Fibroblast of skin of right quadriceps (primary cell): ENCODE measurements at places on chromosomes 2 and 18.

DNA sequence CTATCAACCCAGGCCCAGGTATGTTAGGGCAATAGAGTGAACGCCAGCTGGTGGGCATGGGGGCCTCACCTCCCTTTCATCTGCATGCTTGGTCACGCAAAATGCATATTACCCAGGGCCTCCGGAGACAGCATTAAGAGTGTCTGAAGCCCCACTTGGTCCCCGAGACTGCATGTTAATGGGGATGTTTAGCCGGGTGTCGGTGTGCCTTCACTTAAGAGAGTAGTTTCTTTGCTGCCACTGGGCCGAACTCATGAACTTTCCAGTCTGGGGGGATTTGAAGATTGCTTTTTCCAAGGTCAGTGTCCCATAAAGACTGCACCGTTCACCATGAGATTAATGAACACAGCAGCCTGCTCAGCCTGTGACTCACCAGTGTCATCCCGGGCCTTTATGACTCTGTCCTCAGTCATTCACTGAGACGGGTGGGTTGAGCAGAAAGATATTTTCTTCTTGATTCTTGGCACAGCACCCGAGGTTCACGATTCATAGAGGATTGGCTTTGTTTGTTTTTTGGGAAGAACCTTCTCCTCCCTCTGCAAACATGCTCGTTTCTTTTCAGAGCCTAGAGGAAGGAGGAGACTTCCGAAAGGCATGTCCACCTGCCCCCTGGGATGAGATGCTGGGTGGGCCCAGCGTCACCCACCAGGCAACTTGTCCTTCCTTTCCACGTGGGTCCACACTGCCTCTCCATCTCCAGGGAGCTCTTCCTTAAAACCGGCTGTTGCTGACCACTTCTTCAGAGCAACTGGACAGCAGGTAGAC is 199.1 kb downstream of the GLI2 start:
- DNase-seq: peak; percentile 95

DNA sequence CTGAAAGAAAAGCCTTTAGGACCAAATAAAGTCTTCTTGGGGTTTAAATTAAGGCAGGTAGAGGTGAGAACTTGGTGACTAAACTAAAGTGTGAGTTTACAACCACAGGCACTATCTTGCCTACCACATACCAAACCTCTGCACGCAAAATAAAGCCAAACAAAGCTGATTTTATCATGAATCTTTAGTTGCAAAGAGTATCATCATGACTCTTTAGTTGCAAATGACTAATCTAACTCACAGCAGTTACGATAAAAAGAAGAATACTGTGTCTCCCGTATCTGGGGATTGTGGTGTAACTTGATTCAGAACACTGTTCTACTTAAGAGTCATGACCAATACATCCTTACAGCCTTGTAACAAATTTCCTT is 11.2 kb downstream of the CFAP210 start:
- DNase-seq: no peak

GRCh38 chr18:49169037-49169521 is 218.3 kb upstream of the SMAD7 start:
- DNase-seq: no peak

GRCh38 chr2:196242131-196242620 is 70.8 kb upstream of the STK17B start:
- DNase-seq: peak; percentile 49

DNA sequence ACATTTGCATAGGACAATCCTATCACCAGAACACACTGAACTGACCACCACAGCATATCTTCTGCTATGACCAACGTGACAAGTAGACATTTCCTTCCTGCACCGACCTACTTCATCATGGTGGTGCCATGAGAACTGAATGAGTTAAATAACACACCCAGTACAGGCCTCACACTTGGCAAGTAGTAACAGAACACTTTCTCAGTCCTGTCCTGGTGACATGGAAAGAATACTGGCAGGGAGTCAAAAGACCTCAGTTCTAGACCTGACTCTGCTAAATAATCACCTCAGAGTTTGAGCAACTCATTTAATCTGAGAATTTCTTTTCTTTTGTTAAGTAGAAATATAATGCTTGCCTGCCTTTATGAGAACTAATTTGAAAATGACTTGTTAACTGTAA is 186.3 kb upstream of the SMAD7 start:
- DNase-seq: no peak

DNA sequence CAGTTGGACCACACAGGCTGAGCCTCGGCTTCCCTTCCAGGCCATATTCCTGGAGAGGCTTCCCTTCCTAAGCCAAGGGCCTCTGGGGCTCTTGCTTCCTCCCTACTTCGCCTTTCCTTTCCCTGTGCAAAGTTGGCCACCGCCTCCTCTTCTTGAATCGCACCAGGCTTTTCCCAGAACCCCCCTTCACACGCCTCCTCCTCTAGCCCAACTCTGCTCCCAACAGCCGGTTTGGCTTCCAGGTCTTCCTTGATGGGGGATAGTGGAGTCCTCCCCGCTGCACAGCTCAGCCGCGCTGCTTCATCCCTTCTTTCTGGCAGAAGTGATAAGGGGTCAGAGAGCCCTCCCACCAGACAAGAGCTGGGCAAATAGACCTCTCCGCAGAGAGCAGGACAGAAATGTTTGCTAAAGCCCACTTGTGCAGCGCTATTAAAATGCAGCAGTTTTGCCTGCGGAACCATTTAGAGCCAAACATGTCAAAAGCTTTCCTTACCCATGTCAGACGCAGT is 56.4 kb downstream of the SNORC start:
- DNase-seq: no peak

GRCh38 chr2:236417150-236417549 is 152.5 kb upstream of the ACKR3 start:
- DNase-seq: no peak

- no peak for DNase-seq
Measured at GRCh38 chr2:156001851-156002250, 330.7 kb downstream of the NR4A2 start.

DNA sequence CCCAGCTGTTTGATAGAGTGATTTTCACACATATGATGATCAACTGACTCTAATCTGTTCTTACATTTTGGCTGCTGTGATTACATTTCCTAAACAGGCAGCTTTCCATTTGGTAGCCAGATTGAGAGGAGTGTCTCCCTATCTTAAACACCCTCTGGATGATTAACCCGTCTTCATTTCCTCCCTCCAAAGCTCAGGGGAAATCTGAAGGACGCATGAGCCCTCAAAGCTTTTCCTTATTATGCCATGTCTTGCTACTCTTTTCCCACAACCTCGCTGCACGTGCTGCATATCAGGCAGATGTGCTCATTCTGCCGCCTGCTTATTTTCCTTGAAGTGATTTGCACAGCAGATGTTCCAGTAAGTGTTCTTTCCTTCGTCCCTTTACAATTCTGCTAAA is 837.4 kb downstream of the LRRTM4 start:
- DNase-seq: no peak

DNA sequence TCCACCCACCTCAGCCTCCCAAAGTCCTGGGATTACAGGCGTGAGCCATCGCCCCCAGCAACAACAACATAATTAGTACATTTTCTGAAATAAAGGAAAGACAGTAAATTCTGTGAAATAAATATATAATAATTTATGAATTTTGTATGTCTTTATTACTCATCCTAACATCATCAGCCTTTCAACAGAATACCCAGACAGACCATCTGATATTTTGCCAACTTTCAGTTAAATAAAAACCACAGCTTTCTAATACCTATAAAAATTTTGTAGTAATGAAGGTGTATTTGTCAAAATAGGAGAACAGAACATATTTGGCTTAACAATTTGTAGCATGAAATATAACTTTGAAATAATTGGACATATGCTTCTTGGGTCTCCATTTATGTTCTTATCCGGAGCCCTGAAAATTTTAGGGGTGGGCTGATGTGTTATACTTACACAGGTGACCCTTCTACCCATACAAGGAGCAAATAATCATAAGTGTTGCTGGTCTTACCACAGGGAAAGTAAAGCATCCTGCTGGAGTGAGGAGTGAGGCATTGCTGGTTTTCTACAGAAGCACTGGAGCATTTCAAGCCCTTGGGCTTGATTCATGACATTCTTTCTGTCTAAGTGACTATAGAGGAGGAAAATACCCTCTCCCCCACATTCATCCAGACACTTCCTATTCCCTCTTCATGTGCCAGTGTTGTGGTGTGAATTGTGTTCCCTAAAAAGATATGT is 99.3 kb downstream of the SPOPL start:
- DNase-seq: no peak

- no peak for DNase-seq
Measured at GRCh38 chr2:168662651-168663208, 139.7 kb upstream of the NOSTRIN start.

GRCh38 chr2:178846458-178846802 is 39.2 kb upstream of the TTN start:
- DNase-seq: no peak

DNA sequence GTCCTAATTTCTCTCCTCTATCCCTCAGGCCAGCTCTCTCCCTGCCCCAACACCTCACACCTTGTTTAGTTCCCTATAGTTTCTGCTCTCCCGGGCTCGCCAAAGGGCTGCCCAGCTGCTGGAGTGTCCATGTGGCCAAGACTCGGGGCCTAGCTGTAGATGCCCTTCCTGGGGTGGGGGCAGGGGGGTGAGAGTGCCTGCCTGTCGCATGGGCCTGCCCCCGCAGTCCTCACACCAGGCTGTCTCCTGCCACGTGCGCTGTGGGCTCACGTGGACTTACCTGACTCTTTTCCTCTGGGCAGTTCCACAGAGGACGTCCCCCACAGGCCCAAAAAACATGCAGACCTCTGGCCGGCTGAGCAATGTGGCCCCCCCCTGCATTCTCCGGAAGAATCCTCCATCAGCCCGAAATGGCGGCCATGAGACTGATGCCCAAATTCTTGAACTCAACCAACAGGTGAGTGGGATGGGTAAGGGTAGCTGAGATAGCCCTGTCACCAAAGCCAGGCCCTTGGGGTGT is 7.4 kb upstream of the TMEM214 start:
- DNase-seq: no peak

- peak; percentile 80 for DNase-seq
Measured at GRCh38 chr2:99729104-99730025, 239.5 kb upstream of the REV1 start.

DNA sequence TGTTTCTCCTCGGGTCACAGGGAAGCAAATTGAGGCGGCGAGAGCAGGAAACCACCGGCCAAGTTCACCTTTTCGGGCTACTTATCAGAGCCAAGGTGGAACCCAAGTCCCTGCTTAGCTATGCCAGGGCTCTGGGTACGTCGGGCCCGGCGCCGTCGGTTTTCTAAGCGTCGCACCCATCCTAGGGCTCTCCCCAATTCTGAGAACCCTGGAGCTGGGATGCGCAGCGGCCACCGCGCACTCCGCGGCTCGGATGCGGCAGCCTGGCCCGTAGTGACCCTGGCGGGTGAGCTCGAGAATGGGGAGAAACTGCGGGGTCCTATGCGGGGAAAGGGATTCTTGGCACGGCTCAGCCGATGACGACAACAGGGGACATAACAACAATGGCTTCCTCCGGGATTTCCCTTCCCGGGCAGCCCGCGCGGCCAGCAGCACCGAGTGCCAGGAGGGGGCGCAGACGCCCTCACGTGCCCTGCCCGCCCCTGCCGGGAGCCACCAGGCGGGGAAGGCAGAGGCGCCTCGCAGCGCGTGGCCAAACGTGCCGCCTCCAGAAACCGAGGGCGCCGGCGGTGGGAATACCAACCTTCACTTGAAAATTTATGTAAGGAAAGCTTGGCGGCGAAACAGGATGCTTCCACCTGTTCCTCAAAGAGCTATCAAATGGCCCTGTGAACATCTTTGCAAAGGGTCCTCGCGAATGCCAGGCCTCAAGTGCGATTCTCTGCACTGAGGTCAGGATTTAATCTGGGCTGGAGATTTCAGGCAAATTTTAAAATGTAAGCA is 2.1 kb upstream of the SLC30A3 start:
- peak; percentile 38 for DNase-seq

- DNase-seq: no peak
Measured at GRCh38 chr2:241047253-241048010, 49.0 kb downstream of the SNED1 start.

- DNase-seq: no peak
Measured at GRCh38 chr2:217631115-217631514, 371.7 kb downstream of the TNS1 start.

- peak; percentile 32 for DNase-seq
Measured at GRCh38 chr18:43751203-43751602, 473.9 kb upstream of the SYT4 start.

- DNase-seq: peak; percentile 86
Measured at GRCh38 chr18:2981212-2981728, 31.7 kb downstream of the LPIN2 start.

DNA sequence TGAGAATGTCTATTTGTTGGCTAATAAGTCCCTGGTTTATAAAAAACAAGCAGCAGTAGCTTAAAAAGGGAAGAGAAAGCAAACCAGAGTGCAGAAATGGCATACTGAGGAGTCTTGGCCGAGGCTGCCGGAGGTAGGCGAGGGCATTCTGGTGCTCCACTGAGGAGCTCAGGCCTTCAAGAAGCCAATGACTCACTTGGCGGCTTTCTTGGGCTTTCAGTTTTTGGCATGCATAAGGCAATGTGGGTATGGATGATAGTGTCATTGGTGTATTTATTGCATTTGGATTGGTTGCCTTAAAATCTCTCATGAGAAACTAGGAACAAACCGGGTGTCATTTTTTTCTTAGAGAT is 119.6 kb upstream of the ARL5A start:
- peak; percentile 5 for DNase-seq

- no peak for DNase-seq
Measured at GRCh38 chr2:84817239-84817655, 63.6 kb downstream of the TRABD2A start.

GRCh38 chr2:34337735-34338134 is 738.6 kb upstream of the FAM98A start:
- DNase-seq: no peak

DNA sequence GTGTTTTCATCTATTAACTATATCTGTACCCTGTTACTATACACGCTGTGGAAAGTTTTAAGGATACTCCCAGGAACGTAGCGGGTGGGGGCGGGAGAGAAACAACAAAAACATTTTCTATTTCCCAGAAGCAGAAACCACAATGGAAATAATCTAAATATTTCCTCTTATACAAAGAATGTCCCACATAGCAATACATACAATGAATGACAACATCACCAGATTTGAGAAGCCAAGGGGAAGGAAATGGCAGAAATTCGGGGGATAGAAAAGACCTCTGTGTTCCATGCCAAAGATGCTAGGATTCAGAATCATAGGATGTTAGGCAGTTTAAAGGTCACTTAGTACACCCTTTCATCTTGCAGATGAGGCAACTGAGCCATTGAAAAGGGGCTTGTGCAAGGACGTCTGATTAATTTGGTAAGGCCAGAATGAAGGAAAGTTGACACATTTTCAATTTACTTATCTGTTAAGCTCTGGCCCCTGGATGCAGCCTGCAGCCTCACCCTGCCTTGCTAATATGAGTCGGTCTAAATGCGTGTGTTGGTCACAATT is 41.1 kb upstream of the SCYGR1 start:
- DNase-seq: no peak

DNA sequence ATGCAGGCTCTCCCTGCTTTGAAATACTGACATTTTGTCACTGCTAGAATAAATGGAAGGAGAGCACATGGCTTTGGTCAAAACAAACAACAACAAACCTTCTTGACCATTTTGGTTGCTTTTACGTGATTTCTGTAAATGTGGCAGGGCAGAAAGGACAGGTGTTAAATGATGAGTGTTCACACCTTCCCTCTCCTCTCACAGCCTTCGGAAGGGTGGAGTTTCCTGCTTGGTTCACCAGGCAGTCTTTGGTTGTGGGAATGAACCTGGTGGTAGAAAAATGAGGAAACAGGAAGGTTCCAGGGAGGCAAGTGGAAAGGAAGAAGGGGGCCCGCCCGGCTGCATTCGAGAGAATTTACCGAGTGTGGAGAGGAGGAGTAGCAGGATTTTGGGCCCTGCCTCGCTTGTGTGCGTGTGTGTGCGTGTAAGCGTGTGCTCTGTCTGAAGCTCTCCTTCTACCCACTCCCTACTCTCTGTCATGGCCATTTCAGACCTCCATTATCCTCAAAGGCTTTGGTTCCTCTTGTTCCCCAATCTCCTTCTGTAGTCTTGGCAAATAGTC is 23.7 kb upstream of the SPP2 start:
- no peak for DNase-seq
